Adrenal gland (tissue), 19 donors: ENCODE measurements at places on chromosomes 6 and 20. TPM values are rescaled to one million over a fixed set of nuclear protein-coding genes. Genes with fewer than 3 reads are reported as not detected.

DNA sequence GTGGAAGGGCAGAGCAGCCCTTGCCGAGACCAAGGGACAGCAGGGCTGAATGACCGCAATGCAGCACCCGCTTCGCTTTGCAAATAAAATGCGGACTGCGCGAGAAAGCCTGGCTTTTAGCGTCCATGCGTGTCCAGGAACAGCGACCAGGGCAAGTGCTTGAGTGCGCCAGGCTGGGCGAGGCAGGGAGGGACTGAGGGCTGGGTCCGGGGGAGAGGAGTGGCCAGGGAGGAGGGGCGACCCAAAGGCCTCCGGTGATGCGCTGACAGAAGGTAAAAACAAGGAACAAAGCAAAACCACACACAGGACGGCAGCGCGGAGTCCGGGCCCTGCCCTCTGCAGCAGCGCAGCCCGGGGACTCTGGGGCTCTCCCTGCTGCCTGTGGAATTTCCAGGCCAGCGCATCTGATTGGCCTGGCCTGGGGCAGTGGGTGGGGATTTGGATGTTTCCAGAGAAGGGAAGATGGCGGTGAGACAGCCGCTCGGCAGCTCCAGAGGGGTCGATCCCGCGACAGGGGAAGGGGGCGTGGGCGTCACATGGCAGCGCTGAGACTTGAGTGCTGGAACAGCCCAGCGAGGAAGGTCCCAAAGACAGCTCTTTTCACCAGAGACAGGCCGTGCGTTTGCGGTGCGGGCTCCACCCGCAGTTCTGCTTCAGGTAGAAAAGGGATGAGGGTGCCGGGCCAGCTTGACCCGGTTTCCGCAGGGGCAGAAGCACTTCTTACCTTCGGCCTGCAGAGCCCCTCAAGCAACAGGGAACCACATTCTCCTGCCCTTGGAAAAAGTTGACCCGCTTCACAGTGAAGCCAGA, 51.8 kb downstream of the SSR1 start:
- DNase-seq, result peak; percentile 93

The PERP gene
- 4.8 TPM for polyA plus RNA-seq

DNA sequence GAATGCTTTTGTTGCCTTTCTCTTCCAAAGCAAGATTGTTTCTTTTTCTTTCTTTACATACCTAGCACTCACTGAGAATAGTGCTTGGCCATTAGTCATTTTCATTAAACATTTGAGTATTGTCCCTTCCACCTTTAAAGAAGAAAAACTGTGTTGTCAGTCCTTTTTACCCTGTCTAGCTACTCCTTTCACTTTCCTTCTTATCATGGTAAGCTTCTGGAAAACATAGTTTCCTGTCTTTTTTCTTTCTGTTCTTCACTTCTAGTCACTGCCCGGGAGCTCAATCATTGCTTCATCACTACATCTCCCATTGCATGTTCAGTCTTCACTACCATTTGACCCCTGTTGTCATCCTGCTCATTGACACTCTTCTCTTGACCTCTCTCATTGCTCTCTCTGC, 12.1 kb downstream of the VAPB start:
- DNase-seq, result no peak

The LY6G5C gene
- polyA plus RNA-seq, result 3.1 TPM

DNA sequence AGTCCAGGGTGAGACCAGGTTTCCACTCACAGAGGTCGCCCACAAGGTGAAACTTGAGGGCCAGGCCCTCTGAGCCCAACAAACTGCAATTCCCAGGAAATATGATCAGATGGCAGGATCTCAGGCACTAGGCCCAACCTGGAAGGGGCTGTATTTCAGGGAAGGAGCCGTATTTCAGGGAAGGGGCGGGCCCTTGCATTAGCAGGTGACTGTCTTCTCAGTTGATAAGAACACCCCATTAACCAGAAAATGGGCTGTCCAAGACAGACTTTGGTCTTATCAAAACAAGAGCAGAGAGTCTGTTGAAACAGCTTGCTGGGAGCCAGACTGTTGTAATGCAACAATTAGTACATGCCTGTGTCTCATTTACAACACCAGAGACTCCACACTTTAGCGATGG, 10.9 kb upstream of the BNIP5 start:
- DNase-seq, result no peak

The HLA-E gene
- polyA plus RNA-seq, result 285 TPM

The LZTS3 gene
- polyA plus RNA-seq, result 12.9 TPM

- no peak for DNase-seq
Observed at GRCh38 chr6:169625376-169625775, 76.5 kb downstream of the WDR27 start.

- DNase-seq, result no peak
Observed at GRCh38 chr6:52511572-52512151, 65.2 kb downstream of the TRAM2 start.

DNA sequence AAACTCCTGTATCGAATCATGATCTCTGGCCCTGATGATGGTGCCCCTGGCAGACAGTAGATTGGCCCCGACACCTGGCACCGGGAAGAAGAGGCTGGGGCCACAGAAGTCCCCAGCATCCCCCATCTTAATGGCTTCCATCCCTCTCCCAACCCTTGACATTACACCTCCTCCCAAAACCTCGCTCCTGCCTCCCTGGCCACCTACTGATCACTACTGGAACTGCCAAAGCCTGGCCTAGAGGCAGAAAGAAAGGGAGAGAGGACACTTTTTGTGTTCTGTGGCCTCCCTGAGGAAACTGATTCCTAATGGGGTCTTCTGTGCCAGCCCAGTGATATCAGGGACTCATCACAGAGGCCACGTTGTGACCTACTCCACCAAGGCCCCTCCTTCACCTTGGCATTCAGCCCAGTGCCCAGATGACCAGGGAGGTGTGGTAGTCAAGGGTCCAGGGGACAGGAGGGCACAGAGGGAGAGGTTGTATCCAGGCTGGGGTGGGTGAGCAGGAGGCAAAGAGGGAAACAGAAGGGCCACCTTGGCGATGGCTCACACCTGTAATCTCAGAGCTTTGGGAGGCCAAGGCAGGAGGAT, 6.1 kb downstream of the C20orf173 start:
- DNase-seq, result no peak

GRCh38 chr6:142872376-142872775, 72.6 kb downstream of the HIVEP2 start:
- DNase-seq, result no peak

DNA sequence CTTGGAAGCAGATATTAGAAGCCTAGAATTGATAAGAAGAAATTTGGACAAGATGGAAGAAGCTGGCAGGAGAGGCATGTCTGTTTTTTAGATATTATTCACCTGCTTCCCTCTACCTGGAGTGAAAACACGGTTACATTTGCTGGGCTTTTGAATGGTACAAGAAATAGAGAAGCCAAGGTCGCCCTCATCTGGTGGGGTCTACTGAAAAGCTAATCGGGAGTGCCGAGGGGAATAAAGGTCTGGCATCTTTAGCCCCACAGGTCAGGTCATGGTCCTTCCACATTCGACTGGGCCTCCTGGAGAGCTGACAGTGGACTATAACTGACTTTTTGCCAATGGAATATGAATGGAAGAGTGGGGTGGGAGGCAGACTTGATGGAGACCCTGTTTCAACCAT, 4.6 kb upstream of the C2 start:
- no peak for DNase-seq

DNA sequence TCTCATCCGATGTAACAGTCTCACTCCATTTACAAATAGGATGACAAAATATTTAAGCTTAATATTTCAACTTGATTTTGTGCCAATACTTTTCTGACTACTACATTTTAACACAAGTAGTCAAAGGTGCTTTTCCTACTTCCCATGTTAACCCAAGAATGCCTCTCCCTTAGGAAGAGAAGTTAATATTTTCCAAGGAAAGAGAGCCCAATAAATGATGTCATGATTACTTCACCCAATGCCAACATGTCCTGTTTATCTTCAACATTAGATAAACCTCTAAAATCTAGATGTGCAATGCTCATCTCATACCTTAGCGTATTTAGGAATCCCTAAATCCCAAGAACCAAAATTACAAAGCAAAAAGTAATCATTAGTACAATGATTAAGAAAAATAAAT, 156.7 kb upstream of the TENT5A start:
- DNase-seq, result no peak

DNA sequence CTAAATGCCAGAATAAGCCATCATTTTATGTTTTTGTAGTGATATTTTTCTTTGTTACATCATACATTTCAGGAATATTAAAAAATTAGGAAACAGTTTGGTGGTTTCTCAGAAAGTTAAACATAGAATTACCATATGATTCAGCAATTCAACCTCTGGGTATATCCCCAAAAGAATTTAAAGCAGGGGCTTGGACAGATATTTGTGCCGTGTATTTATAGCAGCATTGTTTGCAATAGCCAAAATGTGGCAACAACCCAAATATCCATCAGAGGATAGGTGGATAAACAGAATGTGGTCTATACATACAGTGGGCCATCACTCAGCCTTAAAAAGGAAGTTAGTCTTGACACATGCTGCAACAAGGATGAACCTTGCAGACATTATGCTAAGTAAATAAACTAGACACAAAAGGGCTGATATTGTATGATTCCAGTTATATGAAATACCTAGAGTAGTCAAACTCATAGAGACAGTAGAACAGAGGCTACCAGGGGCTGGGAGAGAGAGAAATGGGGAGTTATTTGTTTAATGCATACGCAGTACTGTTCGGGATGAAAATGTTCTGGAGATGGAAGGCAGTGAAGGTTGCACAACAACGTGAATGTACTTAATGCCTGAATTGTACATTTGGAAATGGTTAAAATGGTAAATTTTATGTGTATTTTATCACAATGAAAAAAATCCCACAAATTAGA, 18.9 kb upstream of the TRAF3IP2 start:
- DNase-seq, result no peak

GRCh38 chr6:96299525-96299924, 222.1 kb upstream of the UFL1 start:
- no peak for DNase-seq

DNA sequence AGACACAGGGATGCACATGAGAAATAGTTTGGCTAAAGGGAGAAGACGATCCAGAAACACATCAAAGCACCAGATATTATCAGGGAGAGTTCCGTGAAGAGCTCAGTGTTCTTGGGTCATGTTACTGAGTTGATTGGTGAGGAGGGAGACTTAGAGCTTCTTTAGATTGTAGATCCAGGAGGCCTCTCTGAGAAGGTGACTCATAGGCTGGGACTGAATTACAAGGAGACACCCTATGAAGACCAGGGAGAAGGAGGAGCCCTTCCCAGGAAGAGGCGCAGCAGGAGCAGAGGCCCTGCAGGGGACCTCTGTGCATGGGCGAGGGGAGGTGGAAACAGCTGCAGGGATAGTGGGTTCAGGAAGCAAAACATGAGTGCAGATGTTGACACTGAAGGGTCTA, 196.5 kb downstream of the SLC24A3 start:
- DNase-seq, result no peak

GRCh38 chr6:111552241-111552744, 53.4 kb downstream of the TRAF3IP2 start:
- DNase-seq, result peak; percentile 84

DNA sequence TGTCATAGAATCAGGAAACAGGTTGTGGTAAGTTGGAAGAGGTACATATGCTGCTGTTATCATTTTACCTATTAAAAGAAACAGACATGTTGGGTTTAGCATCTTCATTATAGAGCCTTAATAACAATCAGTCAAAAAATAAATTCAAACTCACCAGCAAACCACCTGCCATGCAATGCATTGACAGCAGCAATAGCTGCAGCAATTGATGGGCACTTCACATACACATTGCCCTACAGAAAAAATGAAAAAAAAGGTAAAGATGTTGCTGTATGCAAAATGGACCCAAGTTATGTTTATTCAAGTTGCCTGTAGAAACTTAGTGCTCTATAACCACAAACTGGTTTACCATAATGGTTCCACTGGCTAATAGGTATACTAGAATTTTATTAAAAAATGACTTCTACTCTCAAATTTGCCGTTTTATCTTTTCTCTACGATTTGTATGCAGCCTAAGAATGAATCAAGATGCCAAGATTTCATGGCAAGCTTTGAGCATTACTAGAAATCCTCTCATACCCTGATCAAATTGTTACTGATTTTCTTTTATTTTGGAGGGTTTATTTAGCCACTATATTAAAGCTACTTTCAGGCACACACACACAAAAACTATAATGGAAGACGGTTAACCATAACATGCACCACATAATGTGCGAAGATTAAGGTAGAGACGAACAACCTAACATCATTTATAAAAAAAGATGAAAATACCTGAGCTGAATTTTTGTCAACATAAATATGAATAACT, 5.5 kb downstream of the ROMO1 start:
- no peak for DNase-seq

DNA sequence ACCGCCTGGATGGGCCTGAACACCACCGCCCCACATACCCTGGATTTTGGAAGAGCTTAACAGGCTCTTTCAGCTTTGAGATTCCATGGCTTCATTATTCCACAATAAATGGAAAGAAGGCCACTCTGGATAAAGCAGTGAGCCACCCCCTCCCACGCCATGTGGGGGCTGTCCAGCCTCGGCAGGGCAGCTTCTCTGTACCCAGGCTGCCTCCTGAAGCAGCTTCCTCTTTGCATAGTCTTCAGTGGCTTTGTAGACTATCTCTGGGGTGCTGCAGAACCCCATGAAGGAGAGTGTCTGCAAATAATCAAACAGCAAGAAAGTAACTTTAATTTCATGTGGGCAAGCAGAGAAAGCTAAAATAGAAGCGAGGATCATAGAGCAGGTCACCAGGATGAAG, 96.6 kb upstream of the NXT1 start:
- DNase-seq, result no peak

DNA sequence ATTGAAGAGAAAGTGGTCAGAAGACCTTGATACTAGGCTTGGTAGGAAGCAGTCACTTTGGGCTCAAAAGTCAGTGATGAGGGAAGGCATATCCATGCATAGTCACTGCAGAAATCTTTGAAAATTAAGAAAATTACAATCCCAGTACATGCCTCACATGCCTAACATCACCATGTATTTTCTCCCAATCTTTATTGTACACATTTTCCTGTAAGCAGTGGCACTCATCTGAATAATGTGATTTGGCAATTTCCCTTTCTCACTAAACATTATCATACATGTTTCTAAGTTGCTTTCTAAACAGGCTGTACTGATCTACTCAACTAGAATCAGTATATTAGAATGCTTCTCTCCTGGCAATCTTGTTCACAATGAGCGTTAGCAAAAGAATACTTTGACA, 280.7 kb upstream of the SUPT3H start:
- DNase-seq, result no peak

- DNase-seq, result no peak
Observed at GRCh38 chr6:157974967-157975366, 6.7 kb upstream of the SYNJ2 start.

GRCh38 chr20:44468044-44468782, 7.5 kb upstream of the TTPAL start:
- no peak for DNase-seq

The SCUBE3 gene
- 0.61 TPM for polyA plus RNA-seq

- DNase-seq, result no peak
Observed at GRCh38 chr6:14875481-14876063, 370.3 kb upstream of the JARID2 start.

GRCh38 chr6:13314806-13315205, 13.5 kb downstream of the TBC1D7 start:
- DNase-seq, result no peak

- no peak for DNase-seq
Observed at GRCh38 chr20:51271931-51272330, 249.0 kb upstream of the KCNG1 start.

- peak; percentile 14 for DNase-seq
Observed at GRCh38 chr6:13409991-13410390, 77.4 kb downstream of the GFOD1 start.
